ENCODE measurements at places on chromosomes 1 and 21. TPM values are rescaled to one million over a fixed set of nuclear protein-coding genes. Genes with fewer than 3 reads are reported as not detected.

Gene ATP1B1
- total RNA-seq: 23.2 TPM

Gene CD84
- under 0.01 TPM for total RNA-seq

Gene NBPF19
- total RNA-seq: 14.4 TPM

Gene PRKAA2
- 7.3 TPM for total RNA-seq

Gene PTPN14
- 33.4 TPM for total RNA-seq

Gene ARHGAP30
- under 0.01 TPM for total RNA-seq

Gene PLEKHN1
- total RNA-seq: 0.25 TPM

Gene CFHR3
- total RNA-seq: not detected

Gene TEX38
- total RNA-seq: not detected
